ENCODE measurements at places on chromosomes 16 and 17.
A peak's percentile ranks its signal among the peaks of the same experiment; 100 is the strongest.

DNA sequence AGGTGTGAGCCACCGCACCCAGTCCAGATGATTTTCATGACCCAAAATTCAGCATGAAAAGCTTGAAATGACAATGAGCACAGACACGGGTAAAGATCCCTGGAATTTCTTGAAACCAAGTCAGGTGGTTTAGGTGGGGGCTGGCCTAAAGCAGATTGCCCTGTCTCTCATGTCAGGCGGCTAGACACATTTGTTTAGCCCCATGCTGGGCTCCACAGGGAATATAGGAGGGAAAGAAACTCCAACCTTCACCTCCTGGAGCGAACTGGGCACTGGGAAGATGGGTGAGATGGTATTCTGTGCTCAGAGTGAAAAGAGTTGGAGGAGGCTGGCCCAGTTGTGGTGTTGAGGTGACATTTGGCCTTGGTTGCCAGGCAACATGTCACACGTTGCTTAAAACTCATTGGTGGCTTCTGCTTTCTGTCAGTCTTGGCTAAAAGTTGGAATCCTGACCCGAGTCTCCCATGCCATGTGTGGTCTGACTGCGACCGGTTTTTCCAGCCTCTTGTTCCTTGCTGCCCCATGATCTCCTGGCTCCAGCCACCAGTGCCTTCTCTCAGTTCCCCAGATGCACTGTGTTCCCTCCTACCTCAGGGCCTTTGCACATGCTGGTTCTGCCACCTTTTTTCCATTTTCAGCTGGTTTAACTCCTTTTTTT lies 113.7 kb downstream of the ABCC6 start:
- no peak for DNase-seq

DNA sequence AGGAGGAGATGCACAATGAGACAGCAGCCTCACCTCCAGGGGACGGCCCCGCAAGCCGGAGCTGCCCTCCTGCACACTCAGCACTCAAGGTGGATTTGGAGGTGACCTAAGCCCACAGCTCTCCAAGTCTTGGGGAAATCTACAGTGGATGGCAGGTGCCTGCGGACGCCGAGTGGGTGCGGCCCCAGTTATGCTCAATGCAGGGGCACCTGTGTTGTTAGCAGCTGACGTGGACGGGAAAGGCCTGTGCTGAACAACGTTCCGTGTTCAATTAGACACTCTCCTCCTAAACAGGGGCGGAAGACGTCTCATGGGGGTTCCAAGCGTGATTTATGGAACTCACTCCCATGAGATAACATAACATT lies 22.0 kb upstream of the METRNL start:
- DNase-seq = no peak

GRCh38 chr16:72847187-72848027 lies 200.5 kb downstream of the ZFHX3 start:
- DNase-seq = no peak

DNA sequence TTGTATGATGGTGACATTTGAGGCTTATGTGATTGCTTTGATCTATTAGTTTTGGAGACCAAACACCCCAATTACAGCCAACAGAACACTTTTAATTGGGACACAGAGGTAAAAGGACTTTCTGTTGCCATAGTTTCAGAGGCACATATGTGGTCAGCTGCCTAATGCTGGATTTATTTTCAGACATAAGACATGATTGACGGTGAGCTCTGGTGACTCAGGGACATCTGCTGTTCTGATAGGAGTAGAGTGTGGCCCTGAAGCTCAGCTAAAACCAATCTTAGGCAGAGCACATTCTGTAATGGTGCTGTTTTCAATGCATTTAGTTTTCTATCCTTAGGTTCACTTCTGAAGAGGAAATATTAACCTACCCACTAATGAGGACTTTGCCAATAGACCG lies 247.1 kb downstream of the UTP18 start:
- DNase-seq = no peak

DNA sequence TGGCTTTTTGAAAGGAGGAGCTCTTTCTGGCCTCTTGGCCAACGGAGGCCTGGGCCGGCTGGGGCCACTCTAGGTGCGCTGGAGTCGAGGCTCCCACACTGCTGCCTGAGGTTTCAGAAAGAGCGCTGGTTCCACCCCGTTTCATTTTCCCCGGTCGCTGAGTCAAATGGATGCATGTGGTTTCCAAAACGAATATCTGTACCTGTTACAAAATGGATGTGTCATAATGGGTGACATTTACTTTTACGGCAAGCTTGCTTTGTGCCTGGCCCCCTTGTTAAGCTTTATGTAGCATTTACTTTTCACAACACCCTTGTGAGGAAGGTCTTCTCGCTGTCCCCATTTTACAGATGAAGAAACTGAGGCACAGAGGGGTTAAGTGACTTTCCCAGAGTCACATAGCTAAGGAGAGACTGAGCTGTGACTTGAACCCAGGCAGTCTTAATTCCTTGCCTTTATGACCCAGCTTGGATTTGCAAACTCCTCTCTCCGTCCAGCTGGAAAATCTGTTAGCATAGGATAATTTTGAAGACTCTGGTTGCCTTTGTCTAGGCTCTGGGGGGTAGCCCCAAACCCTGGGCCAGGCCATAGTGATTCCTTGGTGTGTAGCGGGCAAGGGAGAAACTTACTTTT lies 10.6 kb downstream of the KSR1 start:
- peak; percentile 25 for DNase-seq
